ENCODE measurements at places on chromosomes 11 and 22.

DNA sequence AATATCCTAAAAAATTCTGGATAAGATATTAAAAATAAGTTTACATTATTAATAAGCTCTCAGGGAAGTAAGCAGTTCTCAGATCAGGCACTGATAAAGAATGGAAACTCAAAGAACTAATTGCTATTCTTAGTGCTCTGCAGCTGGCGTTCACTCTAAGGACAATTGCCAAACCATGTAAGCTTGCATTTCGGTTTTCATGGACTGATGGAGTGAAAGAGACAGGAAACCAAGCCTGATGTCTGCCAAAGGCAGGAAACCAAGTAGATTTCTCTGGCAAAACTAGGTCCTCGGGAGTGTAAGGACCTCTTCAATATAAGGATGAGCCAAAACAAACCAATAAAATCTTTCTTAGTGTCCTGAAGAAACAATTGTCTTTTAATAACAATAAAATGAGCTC lies 355.2 kb downstream of the RAB38 start:
- no peak for DNase-seq

DNA sequence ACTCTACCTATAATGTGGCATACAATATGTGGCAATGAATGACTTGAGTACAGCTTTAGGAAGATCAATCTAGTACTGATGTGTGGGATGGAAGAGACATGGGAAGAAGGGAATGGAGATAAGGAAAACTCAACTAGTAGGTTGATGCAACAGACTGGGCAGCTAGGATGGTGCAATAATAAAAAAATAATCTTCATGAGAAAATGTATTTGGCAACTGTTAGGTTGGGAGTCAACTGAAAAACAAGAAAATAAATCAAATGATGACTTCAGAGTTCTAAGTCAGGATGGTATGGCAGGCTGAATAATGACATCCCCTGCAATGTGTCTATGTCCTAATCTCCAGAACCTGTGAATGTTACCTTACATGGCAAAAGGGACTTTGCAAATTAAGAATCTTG lies 236.8 kb upstream of the PITPNB start:
- DNase-seq = no peak

DNA sequence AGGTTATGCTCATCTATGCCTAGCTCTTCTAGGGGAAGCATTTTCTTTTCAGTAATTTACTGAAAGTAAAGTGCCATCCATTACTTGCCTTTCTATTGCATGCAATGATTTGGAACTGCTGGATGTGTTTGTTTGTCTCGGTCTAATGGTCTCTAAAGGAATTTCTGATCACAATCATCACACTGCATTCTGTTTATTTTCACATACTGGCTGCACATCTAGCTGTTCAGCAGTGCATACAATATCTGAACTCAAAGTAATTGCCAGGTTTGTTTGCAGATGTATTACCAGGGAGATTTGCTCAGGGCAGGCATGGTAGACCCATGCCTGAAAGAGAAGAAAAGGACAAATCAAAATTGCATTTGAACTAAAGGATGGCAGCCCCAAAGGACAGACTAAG lies 36.4 kb upstream of the CWF19L2 start:
- no peak for DNase-seq

GRCh38 chr22:41650229-41650628 lies 29.1 kb downstream of the XRCC6 start:
- DNase-seq = no peak

- DNase-seq = peak; percentile 30
Observed at GRCh38 chr11:85682330-85683305, 3.4 kb downstream of the CCDC89 start.

DNA sequence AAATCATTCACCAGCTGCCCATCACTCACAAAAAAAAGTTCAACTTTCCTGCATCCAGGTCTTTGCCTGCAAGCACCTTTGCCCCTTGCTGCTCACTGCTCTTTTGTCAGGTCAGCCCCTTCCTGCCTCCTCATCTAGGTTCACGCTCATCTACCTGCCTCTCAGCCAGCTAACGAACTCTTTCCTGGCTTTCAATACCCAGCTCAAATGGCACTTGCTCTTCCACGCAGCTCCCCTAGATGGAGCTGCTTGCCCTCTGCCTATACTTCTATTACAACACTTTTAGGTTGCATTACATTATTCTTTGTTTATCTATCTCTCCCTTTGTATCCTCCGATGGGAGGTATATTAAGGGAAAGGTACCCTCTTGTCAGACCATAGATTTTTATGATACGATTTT lies 78.9 kb upstream of the TBCEL start:
- no peak for DNase-seq

DNA sequence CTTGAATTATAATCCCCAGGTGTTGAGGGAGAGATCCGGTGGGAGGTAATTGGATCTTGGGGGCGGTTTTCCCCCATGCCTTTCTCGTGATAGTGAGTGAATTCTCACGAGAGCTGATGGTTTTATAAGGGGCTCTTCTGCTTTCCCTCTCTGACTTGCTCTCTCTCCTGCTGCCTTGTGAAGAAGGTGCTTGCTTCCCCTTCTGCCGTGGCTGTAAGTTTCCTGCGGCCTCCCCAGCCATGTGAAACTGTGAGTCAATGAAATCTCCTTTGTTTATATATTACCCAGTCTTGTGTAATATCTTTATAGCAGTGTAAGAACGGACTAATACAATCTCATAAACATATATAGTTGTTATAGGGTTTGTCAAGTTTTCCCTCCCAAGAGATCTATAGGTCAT lies 32.8 kb downstream of the KCNE3 start:
- DNase-seq = no peak

- DNase-seq = no peak
Observed at GRCh38 chr11:86403458-86403857, 28.8 kb downstream of the CCDC81 start.

- DNase-seq = peak; percentile 57
Observed at GRCh38 chr22:44668190-44668885, 33.7 kb upstream of the PRR5 start.

- no peak for DNase-seq
Observed at GRCh38 chr11:34613552-34614056, 7.3 kb upstream of the EHF start.

- DNase-seq = no peak
Observed at GRCh38 chr11:11520231-11521015, 101.4 kb downstream of the GALNT18 start.

DNA sequence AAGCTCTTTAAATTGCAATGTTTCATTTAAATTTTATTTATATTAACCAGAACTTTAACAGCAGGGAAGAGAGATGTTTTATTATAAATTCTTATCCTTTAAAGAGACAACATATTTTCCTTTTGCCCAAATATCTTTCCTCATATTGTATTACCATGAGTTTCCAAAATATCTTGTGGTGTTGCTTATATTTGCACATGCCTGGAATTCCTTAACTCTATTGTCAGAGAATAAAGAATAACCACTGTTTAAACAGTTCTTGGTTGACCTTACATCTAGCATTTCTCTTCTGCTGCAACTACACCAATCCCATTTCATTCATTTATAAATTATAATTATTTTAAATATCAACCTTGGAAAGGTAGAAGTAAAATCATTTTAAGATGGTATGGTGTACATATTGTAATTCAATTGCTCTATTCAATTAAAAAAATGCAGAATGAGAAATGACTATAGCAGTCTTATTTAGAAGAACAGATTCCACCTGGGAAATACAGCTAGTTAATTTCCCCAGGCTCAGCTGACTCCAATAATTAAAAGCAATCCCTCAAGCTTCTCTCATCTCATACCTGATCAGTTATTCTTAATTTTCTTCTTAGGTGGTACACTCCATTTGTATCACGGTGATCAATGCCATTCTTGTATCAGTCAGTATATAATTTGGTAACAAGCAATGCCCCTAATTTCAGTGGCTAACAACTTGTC lies 923.3 kb downstream of the KCNA4 start:
- DNase-seq = no peak

DNA sequence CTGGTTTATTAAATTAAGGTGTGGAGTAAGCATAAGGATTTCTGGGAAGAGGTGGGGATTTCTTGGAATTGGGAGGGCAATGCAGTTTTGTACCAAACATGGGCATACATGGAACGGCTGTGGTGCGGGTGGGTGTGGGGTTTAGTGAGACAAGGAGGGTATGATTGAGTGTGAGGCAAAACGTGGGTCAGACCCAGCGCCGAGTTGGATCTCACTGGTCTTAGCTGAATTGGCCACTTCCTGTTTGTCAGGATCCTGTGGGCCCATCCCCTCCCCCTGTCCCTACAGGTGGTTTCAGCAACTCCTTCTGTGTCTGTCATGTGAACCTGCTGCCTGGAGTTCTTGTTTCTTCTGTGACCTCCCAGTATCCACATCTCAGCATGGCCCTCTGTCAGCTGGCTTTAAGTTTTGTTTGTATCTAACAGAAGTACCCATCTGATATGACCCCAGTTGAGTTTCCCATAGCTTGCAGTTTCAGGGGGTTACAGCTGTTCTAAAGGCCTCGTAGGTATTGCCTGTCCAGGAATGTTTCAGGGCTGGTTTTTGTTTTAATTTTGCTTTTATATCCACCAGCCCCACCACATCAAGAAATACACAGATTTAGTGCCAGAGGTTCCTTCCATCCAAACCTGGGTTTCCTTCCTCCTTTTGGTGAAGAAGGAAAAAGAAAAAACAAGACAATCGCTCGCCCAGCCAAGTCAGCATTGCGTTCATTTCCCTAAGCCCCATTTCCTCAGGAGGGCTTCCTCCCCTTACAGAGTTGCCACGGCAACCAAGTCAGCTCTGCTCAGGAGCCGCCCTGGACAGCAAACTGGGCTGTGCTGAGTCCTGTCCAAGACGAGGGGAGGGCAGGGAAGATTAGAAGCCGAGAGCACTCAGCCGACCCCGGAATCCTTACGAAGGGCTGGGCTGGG lies 6.0 kb downstream of the APOL1 start:
- DNase-seq = no peak

GRCh38 chr11:126088999-126089398 lies 26.3 kb upstream of the CDON start:
- no peak for DNase-seq

DNA sequence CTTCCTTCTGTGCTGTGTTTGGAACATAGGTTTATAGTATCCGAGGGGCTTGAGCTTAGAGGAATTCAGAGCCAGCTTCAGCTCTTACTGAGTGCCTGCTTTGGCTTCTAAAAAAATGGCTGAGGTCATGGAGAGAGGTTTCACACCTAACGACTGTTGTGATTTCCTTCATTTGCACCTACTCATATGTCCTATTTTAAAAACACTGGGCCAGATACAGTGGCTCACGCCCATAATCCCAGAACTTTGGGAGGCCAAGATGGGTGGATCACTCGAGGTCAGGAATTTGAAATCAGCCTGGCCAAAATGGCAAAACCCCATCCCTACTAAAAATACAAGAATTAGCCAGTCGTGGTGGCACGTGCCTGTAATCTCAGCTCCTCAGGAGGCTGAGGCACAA lies 38.3 kb upstream of the SYT13 start:
- no peak for DNase-seq

GRCh38 chr22:39593931-39594285 lies 23.4 kb downstream of the CACNA1I start:
- DNase-seq = no peak

DNA sequence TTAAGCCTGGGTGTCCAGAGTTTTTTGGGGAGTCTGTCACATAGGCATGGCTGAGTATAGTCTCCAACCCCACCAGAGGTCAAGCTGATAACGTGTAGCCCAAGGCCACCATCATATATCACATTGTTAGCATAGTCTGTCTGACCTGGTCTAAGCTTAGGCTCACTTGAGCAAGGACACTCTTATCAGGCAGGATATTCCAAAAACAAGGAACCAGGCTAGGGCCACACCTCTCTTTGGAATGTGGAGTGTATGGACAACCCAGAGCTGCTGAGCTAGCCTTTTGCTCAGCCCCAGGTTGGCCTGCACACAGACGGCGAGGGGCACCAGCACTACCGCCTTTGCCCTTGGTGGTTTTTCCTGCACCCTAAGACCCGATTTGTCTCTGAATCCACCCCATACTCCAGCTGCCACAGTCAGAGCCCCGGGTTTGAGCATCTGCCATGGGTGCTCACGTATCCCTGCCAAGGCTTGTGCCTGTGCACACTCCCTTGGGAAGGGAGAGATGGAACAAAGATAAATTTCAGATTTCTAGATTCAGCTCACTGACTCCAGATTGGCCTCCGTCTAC lies 7.2 kb downstream of the SNAP29 start:
- DNase-seq = no peak

- no peak for DNase-seq
Observed at GRCh38 chr11:12771875-12772274, 97.7 kb downstream of the TEAD1 start.

- no peak for DNase-seq
Observed at GRCh38 chr22:32354360-32355351, 3.0 kb upstream of the RFPL3 start.

DNA sequence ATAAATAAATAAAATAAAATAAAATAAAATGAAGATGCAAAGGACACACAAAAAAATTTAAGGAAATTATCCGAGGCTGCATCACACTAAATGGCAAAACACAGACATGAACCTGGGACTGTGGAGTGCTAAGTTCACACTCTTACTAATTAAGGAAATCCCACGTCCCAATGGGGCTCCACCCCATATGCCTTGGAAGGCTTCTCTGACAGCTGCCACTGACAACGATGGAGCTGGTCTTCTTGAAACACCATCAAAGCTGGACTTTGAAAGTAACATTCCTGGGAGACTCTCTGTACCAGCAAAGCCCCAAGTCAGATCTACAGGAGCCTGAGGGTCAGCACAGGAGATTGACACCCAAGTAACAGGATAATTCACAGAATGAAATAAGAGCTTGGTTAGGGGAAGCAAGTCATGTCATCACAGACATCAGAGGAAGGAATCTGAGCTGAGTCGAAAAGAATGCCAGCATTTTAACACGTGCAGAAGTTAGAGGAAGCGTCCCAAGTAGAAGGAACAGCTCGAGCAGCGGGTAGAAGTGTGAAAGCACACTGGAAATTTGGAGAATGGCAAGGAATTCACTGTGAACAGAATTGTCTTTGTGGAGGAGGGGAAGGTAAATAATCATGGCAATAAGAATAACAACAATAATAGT lies 13.8 kb downstream of the TPST2 start:
- no peak for DNase-seq

- DNase-seq = no peak
Observed at GRCh38 chr11:61062181-61062930, 39.9 kb upstream of the CD5 start.

DNA sequence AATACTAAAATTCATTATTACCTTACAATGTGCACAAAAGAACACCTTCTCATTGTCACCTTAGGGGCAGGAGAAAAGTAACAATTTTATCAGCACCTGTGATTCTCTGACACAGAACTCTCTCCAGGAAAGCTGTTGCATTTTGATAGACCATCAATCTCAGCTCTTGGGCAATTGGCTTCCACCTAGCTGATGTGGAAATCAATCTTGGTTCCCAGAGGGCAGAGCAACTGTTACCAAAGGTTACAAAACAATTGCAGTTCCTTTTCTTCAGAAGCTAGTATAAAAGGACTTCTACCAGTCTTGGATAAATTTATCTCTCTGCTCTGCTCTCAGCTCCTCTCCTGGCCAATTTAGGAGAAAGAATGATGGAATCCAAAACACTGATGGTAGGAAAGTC lies 157.8 kb upstream of the DDI1 start:
- DNase-seq = no peak

GRCh38 chr11:3164138-3164551 lies 965 bp downstream of the OSBPL5 start:
- DNase-seq = no peak

Measured in activated naive CD4-positive, alpha-beta T cell (primary cell).